ENCODE measurements at places on chromosomes 5 and 9.
A peak's percentile ranks its signal among the peaks of the same experiment; 100 is the strongest.

GRCh38 chr9:116087246-116087645 is 66.3 kb upstream of the PAPPA start:
- DNase-seq, result no peak

GRCh38 chr9:85742597-85742936 is 813 bp upstream of the AGTPBP1 start:
- no peak for DNase-seq

DNA sequence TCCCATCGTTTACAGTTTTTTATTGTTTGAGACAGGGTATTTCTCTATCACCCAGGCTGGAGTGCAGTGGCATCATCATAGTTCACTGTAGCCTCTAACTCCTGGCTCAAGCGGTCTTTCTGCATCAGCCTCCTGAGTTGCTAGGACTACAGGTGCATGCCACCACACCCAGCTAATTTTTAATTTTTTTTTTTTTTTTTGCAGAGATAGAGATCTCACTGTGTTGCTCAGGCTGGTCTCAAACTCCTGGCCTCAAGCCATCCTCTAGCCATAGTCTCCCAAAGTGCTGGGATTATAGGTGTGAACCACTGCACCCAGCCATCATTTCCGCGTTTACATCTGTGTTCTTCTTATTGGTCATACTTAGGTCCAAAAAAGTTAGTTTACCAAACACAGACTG is 53.6 kb downstream of the FSD1L start:
- no peak for DNase-seq

DNA sequence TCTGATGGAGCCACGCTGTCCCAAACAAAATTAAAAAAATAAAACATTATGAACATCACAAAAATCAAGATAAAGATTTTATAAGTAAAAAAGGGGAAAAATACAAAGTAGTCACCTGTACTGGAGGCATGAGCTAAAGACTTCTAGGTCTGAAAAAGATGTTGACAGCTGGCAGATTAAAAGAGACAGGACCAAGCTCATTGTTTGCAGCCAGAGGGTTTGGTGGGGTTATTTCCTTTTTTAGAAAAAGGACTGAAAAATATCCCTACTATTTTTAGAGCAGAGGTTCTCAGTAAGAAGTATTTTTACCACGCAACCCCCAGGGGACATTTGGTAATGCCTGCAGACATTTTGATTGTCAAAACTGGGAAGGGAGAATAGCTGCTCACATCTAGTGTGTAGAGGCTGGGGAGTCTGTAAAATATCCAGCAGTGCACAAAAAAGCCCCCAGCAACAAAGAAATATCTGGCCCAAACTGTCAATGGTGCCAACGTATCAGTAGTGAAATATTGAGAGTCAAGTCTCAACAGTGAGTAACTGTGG is 353.4 kb downstream of the TLE1 start:
- DNase-seq, result no peak

GRCh38 chr5:10122076-10122726 is 127.5 kb downstream of the ATPSCKMT start:
- DNase-seq, result no peak

DNA sequence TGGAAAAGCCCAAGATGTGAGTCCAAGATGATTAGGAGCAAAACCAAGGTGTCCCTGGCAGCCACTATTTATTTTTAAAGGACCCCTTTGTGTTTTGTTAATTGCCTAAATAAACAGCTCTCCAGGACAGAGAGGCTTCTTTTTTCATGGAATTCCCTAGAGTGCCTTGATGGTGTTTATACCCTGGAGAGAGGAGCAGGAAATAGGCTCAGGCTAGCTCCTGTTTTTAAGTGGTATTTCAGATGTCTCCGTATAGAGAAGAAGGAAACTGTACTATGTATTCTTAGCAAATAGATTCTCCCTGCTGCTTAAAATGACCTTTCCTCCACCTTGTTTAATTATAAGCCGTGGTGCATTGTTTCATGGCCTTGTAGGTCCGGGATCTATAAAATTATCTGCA is 292.4 kb downstream of the CD180 start:
- no peak for DNase-seq

DNA sequence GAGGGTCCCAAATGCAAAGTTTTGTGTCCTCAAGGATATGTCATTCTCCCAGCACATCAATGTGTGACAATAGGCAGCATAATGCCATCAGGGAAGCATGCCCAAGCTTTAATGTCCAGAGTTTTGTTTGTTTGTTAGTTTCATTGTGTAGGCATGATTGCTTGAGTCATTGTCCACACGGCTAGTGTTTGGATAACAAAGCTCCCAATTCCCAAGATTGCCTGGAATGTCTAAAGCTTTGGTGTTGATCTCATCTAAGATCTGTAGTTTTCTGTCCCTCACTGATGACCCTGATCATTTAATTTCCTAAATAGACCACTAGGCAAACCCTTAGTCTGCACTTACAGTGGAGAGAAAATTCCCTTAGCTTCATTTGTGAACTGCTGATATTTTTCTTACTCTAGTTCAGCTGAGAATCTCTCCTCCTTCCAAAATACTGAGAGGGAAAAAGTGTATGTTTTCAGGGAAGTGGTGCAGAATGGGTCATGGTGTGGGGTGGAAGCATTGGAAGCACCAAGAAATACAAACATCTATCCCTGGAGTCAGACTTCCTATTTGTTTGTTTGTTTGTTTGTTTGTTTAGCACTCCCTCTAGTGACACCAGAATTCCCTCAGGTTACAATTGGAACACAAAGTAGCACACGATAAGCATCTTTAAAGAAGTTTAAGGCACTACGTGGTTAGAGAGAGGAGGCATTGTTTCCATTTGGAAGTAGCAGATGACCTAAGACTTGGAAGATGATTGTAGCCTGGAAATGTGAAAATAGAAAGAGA is 127.1 kb downstream of the PRDM6 start:
- no peak for DNase-seq

DNA sequence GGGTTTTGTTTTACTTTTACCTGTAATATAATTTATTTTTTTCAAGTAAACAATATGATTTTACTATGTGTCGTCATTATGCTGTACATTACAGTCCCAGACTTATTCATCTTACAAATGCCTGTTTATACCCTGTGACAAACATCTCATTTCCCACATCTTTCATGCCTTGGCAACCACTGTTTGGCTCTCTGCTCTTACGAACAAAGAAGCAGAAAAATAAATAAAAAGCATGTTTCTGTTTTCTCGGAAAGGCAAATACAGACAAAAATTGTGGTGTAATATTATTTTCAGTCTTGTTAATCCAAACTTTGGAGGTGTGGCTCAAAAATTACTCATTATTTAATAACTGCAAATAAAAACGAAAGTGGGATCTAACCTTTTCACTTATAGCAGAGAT is 393.0 kb downstream of the CDH12 start:
- no peak for DNase-seq

- DNase-seq, result peak; percentile 65
Observed at GRCh38 chr5:161544350-161544765, 2.2 kb downstream of the GABRB2 start.

DNA sequence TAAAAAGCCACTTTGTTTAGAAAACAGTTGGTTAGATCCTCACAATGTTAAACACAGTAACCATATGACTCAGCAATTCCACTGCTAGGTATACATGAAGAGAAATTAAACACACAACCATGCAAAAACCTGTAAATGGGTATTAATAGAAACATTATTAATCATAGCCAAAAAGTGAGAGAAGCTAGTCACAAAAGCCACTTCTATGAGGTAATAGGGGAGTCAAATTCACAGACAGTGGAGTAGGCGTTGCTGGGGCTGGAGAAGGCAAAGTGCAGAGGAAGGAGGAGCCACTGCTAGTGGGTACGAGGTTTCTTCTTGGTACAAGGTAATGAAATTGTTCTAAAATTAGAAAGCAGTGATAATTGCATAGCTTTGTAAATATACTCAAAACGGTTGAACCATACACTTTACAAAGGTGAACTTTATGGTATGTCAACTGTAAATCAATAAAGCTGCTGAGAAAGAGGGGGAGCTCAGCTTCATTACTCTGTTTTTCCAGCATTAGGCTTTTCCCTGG is 364.4 kb downstream of the GADD45G start:
- DNase-seq, result no peak

Measured in hematopoietic multipotent progenitor cell treated with erythropoietin and hydrocortisone succinate and interleukin-3 and kit ligand, for 4 days (in vitro differentiated cells).